ENCODE measurements at places on chromosomes 2 and 18.

- DNase-seq, result no peak
Observed at GRCh38 chr2:24482251-24482971, 8.6 kb upstream of the NCOA1 start.

DNA sequence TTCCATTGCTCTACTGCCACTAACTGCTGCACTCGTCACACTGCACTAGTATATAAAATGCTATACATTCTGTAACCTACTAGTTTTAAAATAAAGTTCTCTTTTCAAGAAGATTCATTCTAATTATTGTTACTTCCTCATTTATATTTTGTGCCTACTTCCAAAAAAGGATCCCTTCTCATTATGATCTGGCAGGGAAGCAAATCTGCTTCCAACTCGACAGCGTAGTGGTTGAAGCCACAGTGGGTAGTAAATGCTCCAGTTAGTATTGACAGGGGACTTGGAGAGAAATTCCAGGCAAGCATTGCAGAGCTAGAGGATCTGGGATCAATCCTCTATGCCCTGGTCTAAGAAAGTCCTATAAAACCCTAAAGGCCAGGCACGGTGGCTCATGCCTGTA, 53.3 kb upstream of the AP1S3 start:
- DNase-seq, result no peak

DNA sequence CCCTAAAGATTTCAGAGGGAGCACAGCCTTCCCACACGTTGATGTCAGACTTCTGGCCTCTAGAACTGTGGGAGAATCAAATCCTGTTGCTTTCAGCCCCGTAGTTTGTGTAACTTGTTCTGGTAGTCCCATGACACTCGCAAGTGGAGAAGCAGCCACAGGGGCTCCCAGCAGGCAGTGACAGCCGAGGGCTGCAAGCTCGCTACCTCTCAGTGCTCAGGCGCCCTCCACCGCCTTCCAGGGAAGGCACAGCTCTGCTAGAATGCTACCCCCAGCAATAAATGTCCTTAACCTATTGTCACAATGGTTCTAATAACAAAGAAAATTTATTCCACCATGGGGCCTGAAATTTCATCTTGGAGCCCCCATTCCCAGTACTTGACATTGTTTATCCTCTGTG, 143.1 kb upstream of the ZNF236 start:
- DNase-seq, result no peak

DNA sequence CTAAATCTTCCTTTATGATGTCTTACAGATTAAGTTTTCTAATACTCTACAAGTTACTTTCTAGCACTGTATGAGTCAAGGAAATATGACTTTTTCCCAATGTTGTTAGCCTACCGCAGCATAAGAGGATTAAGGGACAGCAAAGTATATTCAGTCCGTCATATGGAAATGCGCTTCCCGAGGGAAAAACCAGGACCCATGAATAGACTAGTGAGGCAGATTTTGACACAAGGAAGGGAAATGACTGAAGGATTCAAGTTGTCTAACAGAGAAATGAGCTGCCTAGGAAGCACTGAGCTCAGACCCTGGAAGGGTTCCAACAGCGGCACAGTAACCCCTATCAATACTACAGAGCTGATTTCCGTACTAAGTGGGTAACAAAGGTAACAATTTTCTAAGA, 12.0 kb downstream of the SEPTIN10 start:
- DNase-seq, result no peak

- no peak for DNase-seq
Observed at GRCh38 chr2:207289295-207290018, 123.7 kb upstream of the KLF7 start.

DNA sequence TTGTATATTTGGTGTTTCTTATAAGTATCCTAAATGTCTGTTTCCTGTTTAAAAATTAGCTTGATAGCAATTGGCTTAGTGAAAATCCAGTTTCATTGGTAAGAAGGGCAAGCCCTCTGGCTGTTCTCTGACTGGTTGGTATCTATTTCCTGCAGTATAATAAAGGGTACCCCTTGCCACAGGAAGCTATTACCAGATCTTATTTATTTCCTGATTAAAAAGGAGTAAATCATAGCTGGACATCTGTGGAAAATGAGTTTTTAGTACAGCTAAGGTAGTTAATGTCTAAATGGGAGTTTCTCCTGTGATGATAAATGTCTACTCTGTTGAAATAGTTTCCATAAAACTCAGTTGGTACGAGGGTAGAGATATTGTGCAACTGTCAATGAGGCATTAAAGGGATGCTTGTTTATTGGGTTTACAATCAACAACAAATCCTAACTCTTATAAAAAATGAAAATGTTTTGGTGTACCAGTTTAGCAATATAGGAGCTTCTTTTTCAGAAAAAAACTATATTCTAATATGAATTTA, 58.7 kb downstream of the FASTKD2 start:
- DNase-seq, result no peak

- no peak for DNase-seq
Observed at GRCh38 chr2:241123816-241124536, 21.9 kb upstream of the MTERF4 start.

DNA sequence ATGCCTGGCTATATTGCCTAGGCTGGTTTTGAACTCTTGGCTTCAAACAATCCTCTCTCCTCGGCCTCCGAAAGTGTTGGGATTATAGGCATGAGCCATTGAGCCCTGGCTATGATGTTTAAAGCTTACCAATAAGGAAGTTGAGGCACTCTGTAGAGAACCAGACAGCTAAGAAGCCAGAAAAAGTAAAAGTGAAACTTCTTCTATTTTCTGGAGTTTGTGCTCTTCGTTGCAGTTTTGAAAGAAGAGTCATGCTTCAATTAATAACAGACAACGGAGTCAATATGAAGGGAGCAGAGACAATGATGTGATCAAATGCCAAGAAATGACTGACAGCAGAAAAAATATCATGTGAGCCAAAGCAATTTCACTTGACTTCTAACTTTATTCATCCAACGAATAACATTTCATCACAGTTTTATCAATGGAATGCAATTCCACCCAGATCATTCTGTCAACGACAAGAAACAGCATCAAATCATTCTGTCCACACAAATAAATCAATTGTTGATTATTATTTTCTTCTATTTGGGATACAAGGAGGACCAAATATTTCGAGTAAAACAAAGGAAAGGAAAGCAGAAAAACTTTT, 175.5 kb upstream of the CELF4 start:
- no peak for DNase-seq

DNA sequence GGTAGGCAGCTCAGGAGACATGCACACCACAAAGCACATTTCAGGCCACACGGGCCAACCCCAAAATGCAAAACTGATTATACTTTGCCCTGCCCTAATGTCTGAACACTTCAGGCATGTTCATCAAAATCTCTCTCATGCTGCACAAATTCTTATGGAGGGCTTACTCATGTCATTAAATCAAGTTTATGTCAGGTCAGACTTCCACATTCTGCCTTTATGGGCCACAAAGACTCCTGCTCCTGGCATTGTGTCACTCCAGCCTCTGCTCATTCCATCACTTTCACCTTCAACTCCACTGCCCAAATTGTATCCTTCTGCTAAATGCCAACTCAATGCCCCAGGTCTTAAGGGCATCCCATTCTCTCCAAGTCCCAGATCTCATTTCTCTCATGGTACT, 9.2 kb downstream of the UXS1 start:
- DNase-seq, result no peak

- peak; percentile 62 for DNase-seq
Observed at GRCh38 chr2:65264821-65265670, 37.4 kb downstream of the ACTR2 start.

DNA sequence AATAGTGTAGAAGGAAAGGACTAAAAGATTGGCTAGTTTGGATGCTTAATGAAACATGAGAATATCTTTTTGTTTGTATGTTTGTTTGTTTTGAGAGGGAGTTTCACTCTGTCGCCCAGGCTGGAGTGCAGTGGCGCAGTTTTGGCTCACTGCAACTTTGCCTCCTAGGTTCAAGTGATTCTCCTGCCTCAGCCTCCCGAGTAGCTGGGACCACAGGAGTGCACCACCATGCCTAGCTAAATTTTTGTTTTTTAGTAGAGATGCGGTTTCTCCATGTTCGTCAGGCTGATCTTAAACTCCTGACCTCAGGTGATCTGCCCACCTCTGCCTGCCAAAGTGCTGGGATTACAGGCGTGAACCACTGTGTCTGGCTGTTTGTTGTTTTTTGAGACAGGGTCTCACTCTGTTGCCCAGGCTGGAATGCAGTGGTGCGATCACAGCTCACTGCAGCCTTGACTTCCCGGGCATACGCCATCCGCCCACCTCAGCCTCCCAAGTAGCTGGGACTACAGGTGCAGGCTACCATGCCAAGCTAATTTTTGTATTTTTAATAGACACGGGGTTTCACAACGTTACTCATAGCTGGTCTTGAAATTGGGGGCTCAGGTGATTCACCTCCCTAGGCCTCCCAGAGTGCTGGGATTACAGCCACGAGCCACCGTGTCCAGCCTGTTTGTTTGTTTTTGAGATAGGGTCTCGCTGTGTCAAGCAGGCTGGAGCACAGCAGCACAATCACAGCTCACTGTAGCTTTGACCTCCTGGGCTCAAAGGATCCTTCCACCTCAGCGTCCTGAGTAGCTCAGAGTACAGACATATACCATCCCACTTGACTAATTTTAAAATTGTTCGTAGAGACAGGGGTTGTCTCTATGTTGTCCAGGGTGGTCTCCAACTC, 209.2 kb downstream of the MYCN start:
- DNase-seq, result no peak

GRCh38 chr2:220847589-220847988, 724.5 kb downstream of the EPHA4 start:
- DNase-seq, result peak; percentile 32

DNA sequence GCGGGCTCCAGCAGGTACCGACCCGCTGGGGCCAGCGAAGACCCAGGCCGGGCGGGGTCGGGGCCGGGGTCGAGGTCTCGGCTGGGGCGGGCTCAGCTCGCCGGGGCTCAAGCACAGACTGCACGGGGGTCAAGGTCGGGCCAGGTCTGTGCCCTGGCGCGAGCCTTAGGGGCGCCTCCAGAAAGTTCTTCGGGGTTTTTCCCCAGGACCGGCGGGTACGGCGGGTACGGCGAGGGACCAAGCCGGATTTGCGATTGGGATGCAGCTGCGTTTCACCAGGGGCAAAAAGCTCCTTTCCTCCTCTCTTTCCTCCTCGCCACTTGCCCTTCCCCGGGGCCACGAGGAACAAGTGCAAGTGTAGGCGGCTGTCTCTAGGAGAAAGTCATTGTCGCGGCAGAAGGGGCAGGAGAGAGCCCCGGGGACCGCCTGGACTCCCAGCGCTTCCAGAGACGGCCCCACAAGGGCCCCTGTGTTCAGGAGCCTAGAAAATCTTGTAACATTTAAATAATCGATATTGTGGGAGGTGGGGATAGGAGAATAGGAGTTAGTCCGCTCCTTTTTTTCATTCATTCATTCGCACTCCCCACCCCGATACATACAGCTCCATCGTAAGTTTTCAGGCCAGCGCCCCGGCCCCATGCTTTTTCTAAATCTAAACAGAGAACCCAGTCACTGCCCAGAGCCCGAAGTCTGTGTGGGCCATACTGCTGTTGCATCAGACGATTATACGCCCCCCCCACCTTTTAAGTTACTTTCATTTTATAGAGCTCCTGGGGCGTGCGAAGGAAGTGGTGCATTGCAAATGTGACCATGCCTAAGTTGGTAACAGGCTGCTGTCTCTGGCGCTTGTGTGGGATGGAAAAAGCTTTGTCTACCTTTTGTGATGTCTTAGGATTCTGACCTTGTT, 679 bp downstream of the PMAIP1 start:
- DNase-seq, result peak; percentile 36

- no peak for DNase-seq
Observed at GRCh38 chr2:76120176-76120575, 409.5 kb upstream of the GCFC2 start.

DNA sequence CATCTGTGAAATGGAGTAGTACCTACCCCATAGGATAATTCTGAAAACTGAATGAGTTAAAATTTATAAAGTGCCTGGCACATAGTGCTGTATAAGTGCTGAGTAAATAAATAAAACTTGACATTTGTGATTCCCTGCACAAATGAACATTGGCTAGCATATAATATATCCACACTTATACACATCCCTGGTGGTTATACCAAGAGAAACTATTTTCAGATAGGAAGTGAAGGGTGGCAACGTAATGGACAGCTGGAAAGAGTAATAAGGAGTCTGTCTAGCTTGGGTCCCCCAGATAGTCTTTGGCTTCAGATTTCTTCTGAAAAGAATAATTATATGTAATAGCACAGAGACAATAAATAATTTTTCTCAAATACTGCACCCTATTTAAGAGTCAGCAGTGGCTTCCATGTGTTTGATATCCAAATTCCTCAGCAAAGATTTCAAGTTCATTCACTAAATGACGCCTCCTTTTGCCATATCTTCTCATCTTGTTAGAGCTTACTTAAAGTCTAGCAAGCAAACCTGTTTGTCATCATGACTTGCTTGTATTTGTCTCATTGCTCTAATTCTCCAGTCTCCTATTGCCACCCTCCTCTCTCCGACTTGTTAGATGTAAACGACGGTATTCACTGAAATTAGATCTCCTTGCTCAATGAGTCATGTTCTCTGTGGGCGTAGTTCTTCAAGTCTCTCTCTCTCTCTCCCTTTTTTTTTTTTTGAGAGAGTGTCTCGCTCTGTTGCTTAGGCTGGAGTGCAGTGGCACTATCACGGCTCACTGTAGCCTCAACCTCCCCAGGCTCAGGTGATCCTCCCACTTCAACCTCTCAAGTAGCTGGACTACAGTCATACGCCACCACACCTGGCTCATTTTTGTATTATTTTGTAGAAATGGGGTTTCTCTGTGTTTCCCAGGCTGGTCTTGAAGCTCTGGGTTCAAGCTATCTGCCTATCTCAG, 8.7 kb upstream of the ADGRF3 start:
- DNase-seq, result peak; percentile 63

DNA sequence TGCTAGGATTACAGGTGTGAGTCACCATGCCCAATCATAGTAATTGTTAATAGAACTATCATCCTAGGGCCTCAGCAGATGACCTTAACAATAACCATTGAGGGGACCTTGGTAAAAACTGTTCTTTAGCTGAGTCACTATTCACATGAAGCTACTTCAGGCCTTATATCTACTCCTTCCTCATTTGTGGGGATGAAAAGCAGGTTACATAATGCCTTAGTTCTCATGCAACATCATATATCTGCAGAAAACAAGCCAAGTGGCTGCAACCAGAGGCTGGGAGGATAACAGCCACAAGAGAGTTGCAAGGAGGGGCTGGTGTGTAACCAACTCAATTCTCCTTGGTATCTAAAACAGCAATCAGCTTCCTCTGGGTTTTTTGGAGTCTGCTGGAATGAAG, 445.4 kb downstream of the NBAS start:
- no peak for DNase-seq

GRCh38 chr2:46984642-46985476, 69.3 kb upstream of the MCFD2 start:
- DNase-seq, result peak; percentile 94

DNA sequence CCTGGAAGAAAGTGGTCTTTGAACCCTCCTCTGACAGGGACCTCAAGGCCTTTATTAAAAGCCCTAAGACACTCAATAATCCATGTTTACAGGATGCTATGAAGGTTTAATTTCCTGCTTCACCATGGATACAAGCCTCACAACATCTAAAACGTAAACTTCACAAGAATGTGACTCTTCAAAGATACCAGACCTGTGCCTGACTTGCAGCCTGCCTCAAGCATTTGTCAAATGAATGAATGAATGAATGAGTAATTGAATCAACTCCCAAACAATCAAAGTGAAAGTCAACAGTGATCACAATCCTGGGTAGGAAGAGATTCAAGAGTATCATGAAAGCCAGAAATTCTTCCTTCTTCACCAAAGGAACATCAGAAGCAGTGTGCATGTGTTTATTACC, 30.4 kb downstream of the KLF7 start:
- DNase-seq, result no peak

Measured in GM03348 (cell line).